ENCODE measurements at places on chromosomes 5 and 9.
A peak's percentile ranks its signal among the peaks of the same experiment; 100 is the strongest.

DNA sequence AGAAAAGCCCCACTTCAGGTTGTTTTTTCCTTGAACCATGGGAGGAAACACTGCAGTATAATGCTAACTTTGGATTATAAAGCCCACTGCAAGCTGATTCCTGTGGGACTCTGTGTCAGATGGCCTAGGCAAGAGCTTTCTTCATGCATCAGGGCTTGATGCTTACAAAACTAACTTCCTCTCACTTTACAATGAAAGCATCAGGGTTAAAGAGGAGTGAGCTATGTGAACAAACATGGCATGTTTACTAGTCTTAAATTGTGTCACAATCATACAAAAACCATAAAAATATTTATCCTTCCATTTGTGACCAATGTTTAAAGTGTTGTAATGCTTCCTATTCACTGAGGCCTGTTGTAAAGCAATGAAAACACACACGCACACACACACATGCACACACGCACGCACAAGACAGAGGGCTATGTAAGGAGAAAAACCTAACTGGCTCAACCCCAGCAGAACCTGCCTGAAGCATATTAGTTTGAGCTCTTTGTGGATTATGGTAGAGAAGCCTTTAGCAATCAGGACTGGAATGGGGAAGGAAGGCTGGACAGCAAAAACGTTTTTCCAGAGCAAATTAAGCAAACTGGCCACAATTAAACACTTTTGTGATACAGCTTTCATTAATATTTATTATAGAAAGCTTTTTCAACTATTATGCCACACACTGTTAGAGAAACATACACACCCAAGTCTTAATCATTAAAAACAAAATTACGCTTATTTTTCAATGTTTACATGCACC is 122.2 kb downstream of the AUH start:
- no peak for DNase-seq

GRCh38 chr5:57937501-57938173 is 455.0 kb upstream of the ACTBL2 start:
- DNase-seq: no peak

DNA sequence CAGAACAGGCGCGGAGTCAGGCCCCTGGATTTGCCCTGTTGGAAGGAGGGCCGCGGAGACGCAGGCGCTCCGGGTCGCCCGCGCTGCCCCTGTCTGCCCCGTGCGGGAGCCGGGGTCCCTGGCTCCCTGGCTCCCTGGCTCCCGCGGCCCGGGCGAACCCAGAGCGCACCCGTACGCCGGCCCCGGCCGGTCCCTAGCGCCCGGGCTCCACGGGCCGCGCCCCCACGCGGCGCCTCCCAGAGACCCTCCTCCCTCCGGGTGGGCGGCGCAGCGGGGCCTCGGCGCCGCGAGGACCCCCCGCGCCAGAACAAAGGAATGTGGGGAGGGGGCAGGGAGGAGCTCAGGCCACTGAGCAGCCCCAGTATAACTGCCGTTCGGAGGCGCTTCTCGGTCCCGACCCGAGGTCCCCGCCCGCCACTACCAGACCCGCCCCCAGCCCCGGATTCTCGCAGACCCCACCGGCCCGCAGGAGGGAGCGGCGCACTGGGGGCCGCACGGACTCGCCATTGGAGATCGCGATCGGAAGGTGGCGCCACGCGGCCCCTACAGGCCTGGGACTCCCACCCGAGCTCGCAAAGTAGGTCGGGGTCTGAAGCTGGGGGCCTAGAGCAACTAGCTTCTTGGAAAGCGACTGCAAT is 2.4 kb downstream of the NFIL3 start:
- no peak for DNase-seq

GRCh38 chr5:147853372-147853987 is 22.0 kb upstream of the SPINK1 start:
- no peak for DNase-seq

DNA sequence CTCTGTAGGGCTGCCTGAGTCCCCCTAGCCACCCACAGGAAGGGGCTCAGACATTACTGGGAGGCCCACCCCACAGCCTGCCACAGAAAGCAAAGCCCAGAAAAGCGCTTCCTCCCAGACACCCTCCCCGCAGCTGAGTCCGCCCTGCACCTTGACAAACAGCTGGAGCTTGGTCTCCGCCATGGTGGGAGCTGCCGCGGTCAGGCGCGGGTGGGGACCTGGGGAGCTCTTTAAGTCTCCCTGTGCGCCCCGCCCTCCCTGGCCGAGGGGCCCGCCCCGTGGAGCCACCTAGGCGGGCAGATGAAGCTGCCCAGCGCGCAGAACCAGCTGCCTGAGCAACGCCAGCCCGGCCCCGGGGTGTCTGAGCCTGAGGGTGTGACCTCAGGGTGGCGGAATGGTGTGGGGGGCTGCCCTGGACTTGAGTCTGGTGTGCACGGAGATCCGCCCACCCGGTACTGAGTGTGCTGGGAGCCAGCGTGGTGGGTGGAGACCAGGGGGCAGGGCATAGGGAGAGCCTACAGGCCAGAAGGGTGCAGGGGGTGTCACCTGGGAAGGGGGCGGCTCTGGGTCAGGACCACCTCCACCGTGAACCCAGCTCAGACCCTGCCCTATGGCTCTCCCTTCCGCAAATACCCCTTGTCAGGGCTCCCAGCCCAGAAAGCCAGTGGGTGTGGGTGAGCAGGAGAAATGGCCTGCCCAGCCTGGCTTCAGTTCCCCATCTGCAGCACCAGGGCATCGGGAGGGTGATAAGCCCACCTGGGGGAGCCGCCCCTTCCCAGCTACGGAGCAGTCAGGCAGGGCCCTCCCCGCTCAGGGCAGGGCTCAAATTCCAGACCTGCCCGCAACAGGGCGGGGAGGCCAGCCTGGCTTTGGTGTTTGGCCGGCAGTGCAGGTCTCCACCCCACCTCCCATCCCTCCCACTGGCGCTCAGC is at the start of gene CLIC3:
Gene CLIC3, minus strand, starts transcription at position 208 of the 932 bp plus-strand sequence. Its CDS starts 25 bp downstream, at position 183.
- DNase-seq: peak; percentile 60

GRCh38 chr5:13276156-13276555 is 668.3 kb downstream of the DNAH5 start:
- DNase-seq: no peak

GRCh38 chr5:147803926-147804325 is 21.4 kb upstream of the JAKMIP2 start:
- DNase-seq: no peak

- no peak for DNase-seq
Measured at GRCh38 chr5:181204113-181204825, 727 bp downstream of the TRIM7 start.

DNA sequence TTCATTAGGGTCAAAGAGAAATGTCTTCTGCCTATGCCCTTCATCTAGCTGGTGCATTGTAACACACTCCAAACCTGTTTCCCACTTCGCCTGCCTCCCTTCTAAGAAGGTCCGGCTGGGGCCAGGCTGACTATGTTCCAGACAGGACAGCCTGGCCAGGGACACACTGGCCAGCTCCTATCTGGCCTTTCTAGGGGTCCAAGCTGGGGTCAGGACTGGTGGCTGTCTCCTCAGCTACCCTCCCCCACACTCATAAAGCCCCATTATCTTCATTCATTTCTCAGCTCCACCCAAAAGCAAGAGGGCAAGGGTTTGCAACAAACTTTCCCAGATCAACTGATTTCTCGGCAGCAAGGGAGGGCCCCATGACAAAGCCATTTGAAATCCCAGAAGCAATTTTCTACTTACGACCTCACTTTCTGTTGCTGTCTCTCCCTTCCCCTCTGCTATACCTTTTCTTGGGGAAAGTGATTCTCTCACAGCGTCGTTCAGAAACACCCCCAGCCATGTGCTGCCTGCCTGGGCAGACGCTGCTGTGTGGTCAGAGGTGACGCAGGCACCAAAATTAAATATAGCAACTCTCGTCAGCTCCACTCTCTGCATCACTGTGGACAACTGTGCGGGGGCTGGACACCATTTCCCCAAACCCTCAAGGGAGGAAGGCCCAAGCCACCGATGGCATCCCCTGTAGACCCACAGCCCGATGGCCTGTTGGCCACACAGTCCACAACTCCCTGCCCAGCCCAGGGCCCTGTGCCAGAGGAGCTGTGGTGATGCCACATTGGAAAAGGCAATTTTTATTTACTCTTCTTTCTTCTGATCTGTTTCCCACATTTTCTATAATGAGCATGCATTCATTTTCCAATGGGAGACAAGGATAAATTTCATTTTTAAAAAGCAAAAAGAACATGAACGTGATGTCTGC is 6.1 kb downstream of the IL13 start:
- no peak for DNase-seq

DNA sequence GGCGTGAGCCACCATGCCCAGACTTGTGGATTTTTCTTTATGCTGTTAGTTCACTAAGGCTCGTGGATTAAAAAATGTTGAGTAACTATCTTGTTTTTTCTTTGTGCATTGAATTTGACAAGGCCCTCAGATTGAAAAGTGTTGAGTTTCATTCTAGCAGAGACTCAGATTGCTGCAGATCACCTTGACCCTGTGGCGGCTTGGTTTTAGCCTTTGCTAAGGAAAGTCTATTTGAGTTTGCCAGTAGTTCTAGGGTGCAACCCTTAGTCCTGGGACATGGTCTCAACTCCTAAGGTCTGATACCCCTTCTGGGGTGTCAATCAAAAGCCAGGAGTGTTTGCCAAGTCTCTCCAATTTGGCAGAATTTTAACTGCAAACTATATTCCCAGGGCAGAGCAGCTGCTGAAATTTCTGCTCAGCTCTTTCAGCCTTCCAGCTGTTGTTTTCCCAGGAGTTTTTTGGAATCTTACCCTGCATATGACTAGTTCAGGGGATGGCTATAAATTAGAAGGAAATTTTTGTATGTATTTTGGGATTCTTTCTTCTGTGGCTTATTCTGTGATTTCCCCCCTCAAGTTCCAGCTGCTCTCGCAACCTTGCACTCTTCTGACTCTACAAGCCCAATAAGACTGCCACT is 84.3 kb upstream of the HAND1 start:
- DNase-seq: no peak

- peak; percentile 49 for DNase-seq
Measured at GRCh38 chr9:2013743-2014475, 1.2 kb upstream of the SMARCA2 start.

GRCh38 chr5:15026011-15026893 is 154.7 kb upstream of the ANKH start:
- DNase-seq: no peak

GRCh38 chr5:65876496-65876895 is 49.9 kb upstream of the ERBIN start:
- no peak for DNase-seq

GRCh38 chr9:68780720-68781119 is 75.7 kb downstream of the PIP5K1B start:
- no peak for DNase-seq

DNA sequence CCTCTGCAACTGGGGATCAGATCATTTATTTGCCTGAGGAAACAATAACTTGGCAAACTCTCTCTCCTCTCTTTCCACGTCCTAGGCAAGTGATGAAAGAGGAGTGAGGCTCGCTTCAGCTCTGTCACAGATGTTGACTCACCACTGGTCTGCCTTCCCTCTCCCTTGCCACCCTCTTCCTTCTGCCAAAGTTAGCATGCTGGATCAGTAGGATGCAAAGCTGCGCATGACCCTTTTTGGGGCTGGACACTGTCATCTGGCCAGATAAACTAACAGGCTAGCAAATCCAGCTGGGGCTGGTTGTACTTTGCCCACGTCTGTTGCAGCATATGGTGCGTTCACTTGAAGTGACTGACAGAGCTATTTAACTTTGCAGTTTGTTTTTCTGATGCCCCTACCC is 36.2 kb upstream of the SMARCA2 start:
- peak; percentile 22 for DNase-seq

DNA sequence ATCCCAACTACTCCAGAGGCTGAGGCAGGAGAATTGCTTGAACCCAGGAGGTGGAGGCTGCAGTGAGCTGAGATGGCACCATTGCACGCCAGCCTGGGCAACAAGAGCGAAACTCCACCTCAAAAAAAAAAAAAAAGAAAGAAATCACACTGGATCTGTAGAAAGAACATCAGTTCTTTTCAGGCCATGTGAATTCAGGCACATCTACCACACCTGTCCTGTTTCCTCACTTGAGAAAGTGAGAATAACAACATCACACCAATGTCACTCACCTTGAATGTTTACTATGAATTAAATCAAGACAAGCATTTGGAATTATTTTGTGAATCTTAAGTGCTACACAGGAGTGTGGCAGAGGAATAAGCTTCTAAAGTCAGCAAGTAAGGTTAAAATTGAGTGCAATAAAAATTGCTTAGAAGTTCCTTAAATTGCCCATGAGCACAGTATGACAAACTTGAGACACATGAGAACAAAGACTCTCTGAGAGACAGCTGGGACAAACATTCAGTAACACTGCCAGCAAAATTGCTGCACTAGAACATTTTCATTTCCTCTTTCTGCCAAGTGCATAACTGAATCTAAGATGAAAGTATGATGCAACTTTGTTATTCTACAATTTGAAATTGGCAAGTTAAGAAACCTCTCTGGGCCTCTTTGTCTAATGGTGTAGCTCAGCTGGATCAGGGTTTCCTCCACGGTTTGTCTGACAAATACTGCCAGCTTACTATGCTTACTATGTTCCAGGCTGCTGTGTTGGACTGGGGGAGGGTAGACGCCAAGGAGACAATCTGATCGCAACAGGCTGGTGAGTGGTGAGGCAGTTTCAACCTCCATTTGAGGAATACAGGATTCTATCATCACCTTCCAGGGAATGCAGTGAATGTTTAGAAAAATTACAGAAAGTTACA is 1.9 kb upstream of the RIC1 start:
- DNase-seq: peak; percentile 73

- DNase-seq: no peak
Measured at GRCh38 chr5:55347786-55348185, 40.0 kb downstream of the MTREX start.

DNA sequence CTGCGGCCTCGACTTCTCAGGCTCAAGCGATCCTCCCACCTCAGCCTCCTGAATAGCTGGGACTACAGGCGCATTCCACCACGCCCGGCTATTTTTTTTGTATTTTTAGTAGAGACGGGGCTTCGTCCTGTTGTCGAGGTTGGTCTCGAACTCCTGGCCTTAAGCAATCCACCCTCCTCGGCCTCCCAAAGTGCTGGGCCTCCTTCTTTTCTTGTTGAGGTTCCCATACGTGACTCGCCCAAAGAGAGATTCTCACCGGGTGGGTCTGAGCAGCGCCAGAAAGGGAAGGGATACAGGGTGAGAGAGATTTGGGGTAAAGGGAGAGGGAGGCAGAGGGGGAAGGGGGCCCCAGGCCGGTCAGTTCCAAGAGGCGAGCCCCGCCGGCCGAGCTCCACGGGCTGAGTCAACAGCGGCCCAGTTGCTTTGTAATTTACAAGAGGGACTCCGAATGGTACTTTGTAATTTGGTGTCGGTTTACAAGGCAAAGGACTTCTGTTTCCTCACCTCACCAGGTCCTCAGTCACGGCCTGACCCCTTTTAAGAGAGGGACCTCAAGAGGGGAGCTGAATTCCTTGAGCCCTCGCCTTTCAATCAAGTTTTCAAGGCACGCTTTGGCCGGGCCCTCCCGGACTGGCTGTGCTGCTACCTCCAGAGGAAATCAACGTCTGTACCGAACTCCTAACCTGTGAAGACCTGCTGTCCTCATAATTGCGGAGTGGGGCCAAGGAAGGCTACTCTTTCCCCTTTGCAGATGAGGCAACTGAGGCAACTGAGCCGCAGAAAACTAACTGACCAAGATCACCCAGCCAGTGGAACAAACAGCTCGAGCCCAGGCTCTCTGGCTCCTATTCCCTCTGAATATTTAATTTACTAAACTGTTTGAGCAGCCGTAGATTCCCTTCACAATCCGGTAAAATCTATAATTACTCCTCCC is 3.3 kb upstream of the DMRT2 start:
- no peak for DNase-seq

All from HL-60 (cell line).